ENCODE measurements at places on chromosomes 2 and 18. TPM values are rescaled to one million over a fixed set of nuclear protein-coding genes. Genes with fewer than 3 reads are reported as not detected.

DNA sequence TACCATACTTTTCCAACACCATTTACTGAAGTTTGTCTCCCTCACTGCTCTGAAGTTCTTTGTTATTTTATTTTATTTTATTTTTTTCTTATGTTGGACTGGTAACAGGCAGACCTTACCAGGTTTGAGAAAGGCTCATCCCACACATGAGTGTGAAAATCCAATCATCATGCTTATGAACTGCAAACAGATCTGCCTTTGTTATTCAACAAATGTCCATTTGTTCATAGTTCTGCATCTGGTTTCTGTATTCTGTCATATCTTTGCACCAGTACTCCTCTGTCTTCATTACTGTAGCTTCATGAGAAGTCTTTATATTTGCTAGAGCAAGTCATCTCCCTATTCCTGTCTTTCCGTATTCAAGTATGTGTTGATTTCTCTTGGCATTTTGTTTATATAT, 5.3 kb downstream of the RNU2-63P start:
- no peak for DNase-seq

- DNase-seq = peak; percentile 8
Observed at GRCh38 chr2:29293830-29294438, 178.7 kb downstream of the CLIP4 start.

GRCh38 chr2:37454851-37455762, 110.7 kb downstream of the QPCT start:
- peak; percentile 45 for DNase-seq

- no peak for DNase-seq
Observed at GRCh38 chr2:153622285-153622684, 143.7 kb upstream of the RPRM start.

GRCh38 chr2:62046141-62046540, 140.7 kb downstream of the COMMD1 start:
- DNase-seq = no peak

DNA sequence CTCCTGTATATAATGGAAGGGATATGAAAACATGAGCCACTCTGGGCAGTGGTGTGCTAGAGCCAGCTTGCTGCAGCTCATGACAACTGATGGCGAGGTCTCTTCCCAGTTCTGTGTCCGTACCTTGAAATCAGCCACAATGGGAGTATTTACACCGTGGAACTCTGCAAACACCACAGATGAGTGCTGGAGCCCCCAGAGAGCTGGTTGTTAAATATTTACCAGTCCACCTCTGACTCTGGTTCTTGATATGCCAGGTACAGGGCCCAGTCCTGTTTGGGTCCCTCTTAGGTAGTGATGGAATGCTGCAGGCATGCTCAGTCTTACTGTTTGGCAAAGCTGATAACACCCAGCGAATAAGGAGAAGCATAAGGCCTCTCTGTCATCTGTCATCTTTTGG, 116.1 kb upstream of the GLI2 start:
- no peak for DNase-seq

GRCh38 chr2:196131384-196131937, 39.9 kb downstream of the STK17B start:
- DNase-seq = no peak

- DNase-seq = no peak
Observed at GRCh38 chr2:155178921-155179320, 480.4 kb downstream of the KCNJ3 start.

The OTOS gene
- polyA plus RNA-seq = not detected

Data from right lung (tissue), 10 donors.